Osteocyte (in vitro differentiated cells): ENCODE measurements at places on chromosomes 6 and 20. TPM values are rescaled to one million over a fixed set of nuclear protein-coding genes. Genes with fewer than 3 reads are reported as not detected.

The CLDN20 gene
- not detected in 2 replicates for total RNA-seq

DNA sequence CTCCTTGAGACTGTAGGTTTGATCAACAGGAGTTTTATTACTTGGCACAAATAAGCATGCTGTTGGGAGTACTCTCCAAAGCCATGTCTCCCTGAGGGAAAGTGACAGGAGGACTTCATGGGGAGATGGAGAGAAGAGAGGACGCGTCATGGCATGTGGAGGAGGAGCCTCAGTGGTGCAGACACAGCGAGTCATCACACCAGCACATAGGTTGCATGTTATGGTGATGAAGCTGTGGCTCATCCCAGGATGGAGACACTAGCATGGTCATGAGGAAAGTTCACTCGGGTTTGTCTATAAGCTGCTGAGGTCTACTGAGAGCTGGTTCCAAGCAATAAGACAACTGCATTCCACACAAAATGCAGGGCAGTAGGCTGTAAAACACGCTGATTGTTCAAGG lies 13.2 kb upstream of the SSTR4 start:
- no peak overlapping the region for H3K27ac ChIP-seq
- no peak for DNase-seq
- no peaks in the 10 kb centered on the region for H3K27me3 ChIP-seq
- H3K4me1 ChIP-seq = no peaks in the 10 kb centered on the region
- no peaks in the 10 kb centered on the region for H3K36me3 ChIP-seq
- no peak overlapping the region for H3K4me3 ChIP-seq

The CLVS2 gene
- not detected in 2 replicates for total RNA-seq

The XKR7 gene
- total RNA-seq = not detected in 2 replicates

The RIMS4 gene
- 0.73 and 0.75 TPM in 2 replicates for total RNA-seq

- no peaks in the 10 kb centered on the region for H3K36me3 ChIP-seq
- DNase-seq = no peak
- H3K27me3 ChIP-seq = peaks cover 31% of the 10 kb centered on the region
- no peak overlapping the region for H3K27ac ChIP-seq
These were observed 101.7 kb upstream of the SPACA1 start for GRCh38 chr6:87945966-87946365.

- no peak for DNase-seq
- H3K27ac ChIP-seq = no peak overlapping the region
- H3K4me3 ChIP-seq = no peak overlapping the region
These were observed 300.2 kb downstream of the PTPRT start for GRCh38 chr20:42889517-42889916.

GRCh38 chr20:61848851-61849250 lies 216.8 kb downstream of the TAF4 start:
- no peaks in the 10 kb centered on the region for H3K4me1 ChIP-seq
- H3K27ac ChIP-seq = no peak overlapping the region
- no peak overlapping the region for H3K4me3 ChIP-seq
- no peaks in the 10 kb centered on the region for H3K27me3 ChIP-seq
- no peaks in the 10 kb centered on the region for H3K36me3 ChIP-seq

DNA sequence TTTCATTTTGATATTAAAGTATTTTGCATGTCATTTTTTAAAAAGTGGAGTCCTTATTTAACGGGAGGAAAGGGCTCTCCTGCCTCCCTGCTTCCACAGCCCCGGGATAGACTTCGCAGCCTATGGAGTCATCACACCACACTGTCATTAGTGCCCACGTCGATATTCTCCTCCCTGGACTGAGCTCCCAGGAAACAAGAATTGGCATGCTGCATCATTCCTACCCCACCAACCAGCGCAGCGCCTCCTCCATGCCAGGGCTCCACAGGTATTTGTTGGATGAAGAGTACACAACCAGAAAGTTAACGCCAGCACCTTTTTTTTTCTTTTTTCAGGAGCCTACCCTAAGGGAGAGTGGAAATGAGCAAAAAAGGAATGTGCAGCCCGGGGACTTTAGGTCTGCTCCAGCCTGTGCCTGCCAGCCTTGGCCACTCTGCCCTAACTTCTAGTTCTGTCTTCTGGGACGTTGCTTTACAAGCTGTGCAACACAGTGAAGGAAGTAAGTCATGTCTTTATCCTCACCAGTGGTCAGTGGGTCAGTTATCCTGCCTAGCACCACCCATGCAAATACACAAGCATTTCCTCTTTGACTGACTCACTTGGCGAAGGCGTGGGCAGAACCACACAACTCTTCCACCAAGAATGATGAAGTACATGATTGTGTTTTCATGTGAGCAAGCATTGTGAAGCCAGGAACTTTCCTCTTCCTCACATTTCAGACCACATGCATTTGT lies 180.7 kb upstream of the UST start:
- H3K4me3 ChIP-seq = no peak overlapping the region
- no peaks in the 10 kb centered on the region for H3K27me3 ChIP-seq
- peaks cover 19% of the 10 kb centered on the region for H3K4me1 ChIP-seq
- DNase-seq = no peak
- H3K27ac ChIP-seq = peak overlapping the region; percentile 24
- H3K36me3 ChIP-seq = no peaks in the 10 kb centered on the region

DNA sequence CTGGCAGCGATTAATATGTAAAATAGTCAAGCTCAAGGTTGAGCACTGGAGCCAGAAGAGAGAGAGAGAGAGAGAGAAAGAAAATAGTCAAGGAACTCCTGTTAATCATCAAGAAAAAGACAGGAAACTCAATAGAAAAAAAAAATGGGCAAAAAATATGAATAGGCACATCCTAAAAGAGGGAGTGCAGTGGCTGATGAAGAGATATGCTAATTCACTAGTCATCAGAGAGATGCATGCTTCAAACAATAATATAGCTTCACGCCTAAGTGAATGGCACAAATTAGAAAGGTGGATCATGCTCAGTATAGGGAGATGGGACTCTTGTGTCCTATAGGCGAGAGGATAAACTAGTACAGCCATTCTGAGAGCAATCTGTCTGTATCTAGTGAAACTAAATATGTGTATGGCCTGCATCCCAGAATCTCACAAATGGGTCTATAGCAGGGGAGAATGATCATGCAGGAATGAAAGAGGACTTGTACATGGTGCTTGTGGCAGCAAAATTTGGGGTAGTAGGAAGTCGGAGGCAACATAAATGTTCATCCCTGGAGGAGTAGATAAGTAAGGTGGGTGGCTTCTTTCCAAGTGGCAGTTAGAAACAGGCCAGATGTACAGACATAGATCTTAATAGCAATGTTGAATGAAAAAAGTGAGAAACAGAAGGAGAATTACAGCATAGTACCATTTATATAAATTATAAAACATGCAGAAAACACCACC lies 176.8 kb downstream of the VEGFA start:
- H3K4me3 ChIP-seq = no peak overlapping the region
- H3K27me3 ChIP-seq = no peaks in the 10 kb centered on the region
- no peak overlapping the region for H3K27ac ChIP-seq
- H3K36me3 ChIP-seq = no peaks in the 10 kb centered on the region

The FOXF2 gene
- 1.5 and 1.8 TPM in 2 replicates for total RNA-seq

GRCh38 chr6:7673063-7673536 lies 52.8 kb upstream of the BMP6 start:
- DNase-seq = peak; percentile 87
- no peaks in the 10 kb centered on the region for H3K36me3 ChIP-seq
- peak overlapping the region; percentile 60 for H3K4me3 ChIP-seq

GRCh38 chr6:140774080-140774505 lies 1358.6 kb upstream of the GJE1 start:
- DNase-seq = no peak
- H3K27ac ChIP-seq = peak overlapping the region; percentile 60
- H3K4me1 ChIP-seq = peaks cover 31% of the 10 kb centered on the region
- H3K36me3 ChIP-seq = peaks cover 1% of the 10 kb centered on the region
- H3K4me3 ChIP-seq = no peak overlapping the region

The TNFRSF21 gene
- total RNA-seq = 2.3 and 2.5 TPM in 2 replicates

GRCh38 chr6:167139761-167140160 lies 16.9 kb downstream of the CCR6 start:
- H3K36me3 ChIP-seq = no peaks in the 10 kb centered on the region
- DNase-seq = no peak
- H3K27me3 ChIP-seq = peaks cover 7% of the 10 kb centered on the region
- H3K4me3 ChIP-seq = no peak overlapping the region
- H3K27ac ChIP-seq = no peak overlapping the region
- H3K4me1 ChIP-seq = no peaks in the 10 kb centered on the region

The C6orf15 gene
- total RNA-seq = not detected in 2 replicates

DNA sequence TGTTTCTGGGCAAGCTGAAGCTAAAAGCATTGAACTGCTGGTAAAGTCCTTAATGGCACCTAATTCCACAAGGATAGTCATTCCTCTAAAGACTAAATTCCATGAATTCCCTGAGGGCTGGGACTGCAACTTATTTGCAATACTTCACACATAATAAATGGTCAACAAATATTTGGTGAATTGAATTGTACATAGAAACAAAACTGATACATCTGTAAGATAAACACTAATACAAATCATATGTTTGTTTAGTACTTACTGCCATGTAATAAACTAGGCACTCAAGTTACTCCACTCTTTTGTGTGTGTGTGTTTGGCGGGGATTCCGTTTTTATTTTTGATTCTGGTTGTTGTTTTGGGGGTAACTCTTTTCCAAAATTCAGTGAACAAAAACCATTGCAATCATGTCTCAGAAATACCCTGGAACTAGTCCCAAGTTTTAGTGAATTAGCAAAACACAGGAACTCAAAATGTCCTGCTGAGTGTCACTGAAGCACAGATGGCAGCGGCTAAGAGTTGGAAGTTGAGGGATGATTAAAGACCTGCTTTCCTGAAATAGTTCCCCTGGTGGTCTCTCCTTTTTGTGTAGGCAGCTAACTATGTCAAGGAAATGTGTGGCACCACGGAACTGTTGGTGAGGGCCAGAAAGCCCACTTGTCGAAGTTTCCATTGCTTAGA lies 74.8 kb upstream of the SNRPB2 start:
- H3K36me3 ChIP-seq = no peaks in the 10 kb centered on the region
- no peaks in the 10 kb centered on the region for H3K27me3 ChIP-seq
- H3K27ac ChIP-seq = no peak overlapping the region
- no peak for DNase-seq

The THBD gene
- 66.3 and 68.3 TPM in 2 replicates for total RNA-seq

GRCh38 chr6:119612176-119612891 lies 262.8 kb upstream of the MAN1A1 start:
- no peaks in the 10 kb centered on the region for H3K36me3 ChIP-seq
- peaks cover 7% of the 10 kb centered on the region for H3K4me1 ChIP-seq
- no peak overlapping the region for H3K27ac ChIP-seq
- no peak overlapping the region for H3K4me3 ChIP-seq
- no peak for DNase-seq
- H3K27me3 ChIP-seq = no peaks in the 10 kb centered on the region

The TRAPPC3L gene
- total RNA-seq = not detected in 2 replicates

The OR2H2 gene
- not detected in 2 replicates for total RNA-seq

- H3K27ac ChIP-seq = no peak within 1 kb of the TSS
- peaks cover 17% of the 10 kb centered on the region for H3K36me3 ChIP-seq
- H3K4me3 ChIP-seq = no peak within 1 kb of the TSS
- H3K27me3 ChIP-seq = no peaks in the 10 kb centered on the region
- no peaks in the 10 kb centered on the region for H3K4me1 ChIP-seq
These were observed at the start of gene CASS4 for GRCh38 chr20:56411759-56412472. Gene CASS4, plus strand, starts transcription at chr20:56412260. Its CDS starts 199 bp downstream, at chr20:56412459.
